ENCODE measurements at places on chromosomes 1 and 21.

- DNase-seq: no peak
Observed at GRCh38 chr1:38476111-38476849, 383.3 kb downstream of the RRAGC start.

- DNase-seq: no peak
Observed at GRCh38 chr1:9906466-9906865, 3.6 kb downstream of the CTNNBIP1 start.

- peak; percentile 42 for DNase-seq
Observed at GRCh38 chr1:235079443-235080296, 49.0 kb downstream of the TOMM20 start.

- no peak for DNase-seq
Observed at GRCh38 chr1:153638261-153638660, 4.4 kb downstream of the CHTOP start.

GRCh38 chr1:86416343-86416742, 7.6 kb upstream of the CLCA2 start:
- peak; percentile 10 for DNase-seq

DNA sequence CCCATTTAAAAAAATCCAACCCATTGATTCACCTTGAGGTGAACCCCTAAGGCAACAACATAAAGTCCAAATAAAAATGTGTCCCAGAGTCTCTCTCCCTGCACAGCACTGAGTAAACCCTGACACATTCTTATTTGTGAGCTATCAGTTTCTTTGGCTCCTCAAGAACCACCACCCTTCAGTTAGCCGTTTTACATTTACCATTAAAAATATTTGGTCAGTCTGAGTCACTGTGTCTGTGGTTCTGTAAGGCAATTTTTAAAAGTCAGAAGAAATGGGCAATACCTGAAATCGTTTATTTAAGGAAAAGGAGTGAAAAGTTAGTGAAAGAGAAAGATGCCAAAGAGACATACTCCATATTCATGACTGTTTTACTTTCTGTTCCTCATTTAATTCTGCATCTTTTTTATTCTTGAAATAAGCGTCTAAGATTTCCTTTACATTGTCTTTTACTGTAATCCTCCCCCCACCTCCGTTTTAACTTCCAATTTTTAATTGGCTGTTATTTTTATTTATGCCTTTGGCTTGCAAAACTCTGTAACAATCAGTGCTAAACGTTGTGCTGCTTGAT, 91.7 kb upstream of the IVNS1ABP start:
- DNase-seq: no peak

DNA sequence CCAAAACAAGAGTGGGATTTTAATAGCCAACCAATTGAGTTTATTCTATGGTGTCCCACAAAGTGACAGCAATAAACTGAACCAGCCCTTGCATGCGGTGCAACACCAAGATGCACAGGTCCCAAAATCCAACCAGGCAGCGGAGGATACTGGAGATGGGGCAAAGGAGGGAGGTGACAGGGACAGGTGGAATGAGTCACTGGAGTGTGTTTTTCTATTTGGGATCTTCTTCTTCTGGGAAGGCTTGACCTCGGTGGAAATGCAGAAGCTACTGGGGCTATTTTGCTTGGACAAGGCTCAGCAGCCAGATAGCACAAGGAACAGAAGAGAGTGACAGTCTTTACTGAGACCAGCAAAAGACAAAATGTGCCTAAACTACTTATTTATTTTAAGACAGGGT, 97.5 kb downstream of the PLXNA2 start:
- DNase-seq: no peak

GRCh38 chr1:5906116-5906515, 86.1 kb downstream of the NPHP4 start:
- DNase-seq: no peak

Measured in SHP77 (cell line).